Activated CD4-positive, alpha-beta T cell treated with anti-CD3 and anti-CD28 coated beads for 24 hours (primary cell): ENCODE measurements at places on chromosomes 16 and 17.
A peak's percentile ranks its signal among the peaks of the same experiment; 100 is the strongest.

- no peak for DNase-seq
Observed at GRCh38 chr17:46874906-46875305, 23.5 kb downstream of the WNT9B start.

DNA sequence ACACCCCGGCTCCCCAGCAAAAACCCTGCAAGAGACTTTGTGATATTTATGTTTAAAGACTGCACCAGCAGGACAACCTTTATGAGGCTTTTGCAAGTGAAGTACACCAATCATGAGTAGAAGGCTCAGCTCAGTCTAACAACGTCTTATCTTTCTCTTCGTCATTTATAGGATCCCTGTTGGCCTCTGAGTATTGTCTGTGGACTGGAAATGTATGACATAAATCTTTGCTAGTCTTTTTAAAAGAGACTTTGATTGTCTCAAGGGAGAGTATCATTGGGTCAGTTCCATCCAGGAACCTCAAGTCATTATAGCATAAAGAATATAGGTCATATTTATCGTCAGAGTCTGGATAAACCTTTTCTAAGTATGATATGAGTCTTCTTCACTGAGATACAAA is 505.0 kb upstream of the SOX9 start:
- no peak for DNase-seq

DNA sequence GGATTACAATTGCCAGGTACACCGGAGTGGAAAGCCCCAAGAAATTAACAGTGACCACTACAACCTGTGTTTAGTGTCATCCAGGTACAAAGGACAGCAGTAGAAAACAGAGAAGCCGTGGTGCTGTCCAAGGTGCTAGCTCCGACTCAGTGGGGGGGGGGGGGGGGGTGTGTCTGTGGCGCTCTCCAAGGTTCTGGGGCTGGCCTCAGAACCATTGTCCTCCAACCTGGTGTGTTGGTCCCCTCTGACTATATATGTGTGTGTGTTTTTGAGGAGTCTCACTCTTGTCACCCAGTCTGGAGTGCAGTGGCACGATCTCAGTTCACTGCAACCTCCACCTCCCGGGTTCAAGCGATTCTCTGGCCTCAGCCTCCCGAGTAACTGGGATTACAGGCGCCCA is 5.8 kb upstream of the ZNF23 start:
- DNase-seq: peak; percentile 7

- DNase-seq: peak; percentile 47
Observed at GRCh38 chr17:48037036-48037837, at the start of gene COPZ2. Gene COPZ2 (minus strand): TSS chr17:48037797. CDS start chr17:48037777, 20 bp downstream.

GRCh38 chr17:9363440-9364350 is 211.9 kb downstream of the STX8 start:
- DNase-seq: no peak

DNA sequence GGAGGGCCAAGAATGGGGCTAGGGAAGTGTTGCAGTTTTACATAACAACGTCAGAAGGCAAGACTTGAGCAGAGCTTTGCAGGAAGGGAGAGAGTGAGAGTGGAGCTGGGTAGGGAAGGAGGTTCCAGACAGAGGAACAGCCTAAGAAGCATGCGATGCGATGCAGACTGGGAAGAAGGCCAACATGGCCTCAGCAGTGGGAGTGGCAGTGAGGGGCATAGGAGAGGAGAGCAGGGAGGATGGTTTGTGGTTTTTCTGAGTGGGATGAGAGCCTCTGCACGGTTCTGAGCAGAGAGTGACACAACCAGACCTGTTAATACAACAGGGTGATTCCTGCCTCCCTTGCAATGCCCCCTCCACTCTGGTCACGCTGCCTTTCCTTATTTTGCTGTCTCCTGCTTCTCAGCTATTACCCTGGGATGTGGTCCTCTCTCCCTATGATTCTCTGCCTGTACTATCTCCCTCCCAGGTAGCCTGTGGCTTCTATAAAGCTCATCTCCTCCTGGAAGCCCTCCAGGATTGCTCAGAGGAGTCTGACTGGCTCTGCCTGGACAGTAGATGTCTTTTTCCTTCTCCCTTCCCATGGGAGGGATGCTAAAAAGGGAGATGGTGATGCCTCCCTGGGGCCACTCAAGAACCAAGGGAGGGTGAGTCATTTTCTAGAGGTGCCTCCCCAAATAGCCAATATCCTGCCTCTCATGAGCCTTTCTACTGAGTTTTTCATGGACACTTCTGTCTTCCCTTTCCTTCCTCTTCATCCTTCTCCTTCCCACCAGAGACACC is 38.7 kb upstream of the NGFR start:
- no peak for DNase-seq

GRCh38 chr17:6106212-6106611 is 36.0 kb downstream of the WSCD1 start:
- DNase-seq: no peak
